ENCODE measurements at places on chromosomes 2 and 18.

- DNase-seq = no peak
These were observed 8.0 kb downstream of the SIX3 start for GRCh38 chr2:44949329-44950151.

GRCh38 chr2:34102339-34102738 is 503.2 kb upstream of the FAM98A start:
- no peak for DNase-seq

DNA sequence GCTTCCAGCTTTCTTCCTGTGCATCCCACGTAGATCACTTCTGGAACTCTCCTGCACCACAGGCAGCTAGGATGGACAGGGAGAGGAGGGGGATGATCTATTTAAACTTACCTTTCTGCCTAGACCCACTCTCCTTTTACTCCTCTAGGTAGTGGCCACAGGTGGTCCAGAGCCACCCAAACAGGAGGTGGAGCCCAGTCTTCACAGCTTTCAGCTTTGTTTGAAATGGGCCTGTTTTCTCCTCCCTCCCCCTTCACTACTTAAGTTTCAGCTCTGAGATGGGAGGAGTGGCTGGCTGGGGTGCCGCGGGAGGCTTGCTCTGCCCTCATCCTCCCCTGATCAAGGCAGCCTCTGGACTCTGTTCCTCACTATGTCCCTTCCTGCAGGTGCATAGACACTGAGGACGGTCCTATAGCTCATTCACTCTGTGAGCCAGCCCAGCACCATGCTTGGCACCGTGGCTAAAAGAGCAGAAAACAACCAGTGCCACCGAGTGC is 12.6 kb upstream of the CELF4 start:
- no peak for DNase-seq

DNA sequence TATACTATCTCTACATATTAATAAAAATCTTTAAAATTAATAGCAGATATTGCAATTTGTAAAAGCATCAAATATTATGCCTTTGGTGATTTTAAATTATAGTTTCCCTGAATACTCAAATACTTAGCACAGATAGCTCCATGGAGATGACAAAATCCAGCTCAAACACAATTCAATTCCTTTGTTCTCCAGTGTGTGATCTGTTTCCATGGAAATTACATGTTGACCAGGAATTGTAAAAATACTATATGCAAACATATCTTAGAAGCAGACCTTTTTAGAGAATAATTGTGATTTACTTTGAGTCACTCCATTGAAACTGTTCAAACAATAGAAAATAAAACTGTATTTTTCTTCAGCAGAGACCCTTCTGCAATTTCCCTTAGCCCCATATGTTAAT is 68.3 kb downstream of the FAM161A start:
- DNase-seq = no peak

DNA sequence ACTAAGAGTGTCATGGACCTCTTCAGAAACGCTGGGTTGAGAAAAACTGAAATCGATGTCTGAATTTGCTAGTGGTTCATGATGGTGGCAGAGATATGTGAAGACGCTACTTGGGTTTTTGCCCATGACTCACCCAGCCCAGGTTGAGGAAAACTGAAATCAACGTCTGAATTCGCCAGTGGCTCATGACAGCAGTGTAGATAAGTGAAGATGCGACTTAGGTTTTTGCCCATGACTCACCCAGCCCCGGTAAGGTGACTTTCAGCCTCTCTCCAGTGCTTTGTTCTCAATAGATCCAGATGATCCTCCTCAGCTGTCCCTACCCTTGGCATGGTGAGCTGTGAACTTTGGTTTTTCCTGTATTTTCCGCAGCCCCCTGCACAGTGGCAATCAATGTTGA is 105.3 kb upstream of the SIX3 start:
- DNase-seq = no peak

DNA sequence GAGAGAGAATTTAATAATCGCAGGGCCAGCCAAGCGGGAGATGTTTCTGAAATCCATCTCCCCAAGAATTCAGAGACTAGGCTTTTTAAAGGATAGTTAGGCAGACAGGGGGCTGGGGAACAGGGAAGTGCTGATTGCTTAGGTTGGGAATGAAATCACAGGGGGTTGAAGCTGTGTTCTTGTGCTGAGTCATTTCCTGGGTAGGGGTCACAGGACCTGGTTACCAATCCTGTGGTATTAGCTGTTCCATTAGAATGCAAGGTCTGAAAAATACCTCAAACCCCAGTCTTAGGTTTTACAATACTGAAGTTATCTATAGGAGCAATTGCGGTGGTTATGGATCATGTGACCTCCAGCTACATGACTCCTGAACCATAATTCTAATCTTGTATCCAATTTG is 4.6 kb downstream of the SP140 start:
- DNase-seq = no peak

- no peak for DNase-seq
These were observed 28.0 kb downstream of the EHBP1 start for GRCh38 chr2:62733546-62733945.

GRCh38 chr2:207777124-207777523 is 7.4 kb upstream of the FZD5 start:
- no peak for DNase-seq

DNA sequence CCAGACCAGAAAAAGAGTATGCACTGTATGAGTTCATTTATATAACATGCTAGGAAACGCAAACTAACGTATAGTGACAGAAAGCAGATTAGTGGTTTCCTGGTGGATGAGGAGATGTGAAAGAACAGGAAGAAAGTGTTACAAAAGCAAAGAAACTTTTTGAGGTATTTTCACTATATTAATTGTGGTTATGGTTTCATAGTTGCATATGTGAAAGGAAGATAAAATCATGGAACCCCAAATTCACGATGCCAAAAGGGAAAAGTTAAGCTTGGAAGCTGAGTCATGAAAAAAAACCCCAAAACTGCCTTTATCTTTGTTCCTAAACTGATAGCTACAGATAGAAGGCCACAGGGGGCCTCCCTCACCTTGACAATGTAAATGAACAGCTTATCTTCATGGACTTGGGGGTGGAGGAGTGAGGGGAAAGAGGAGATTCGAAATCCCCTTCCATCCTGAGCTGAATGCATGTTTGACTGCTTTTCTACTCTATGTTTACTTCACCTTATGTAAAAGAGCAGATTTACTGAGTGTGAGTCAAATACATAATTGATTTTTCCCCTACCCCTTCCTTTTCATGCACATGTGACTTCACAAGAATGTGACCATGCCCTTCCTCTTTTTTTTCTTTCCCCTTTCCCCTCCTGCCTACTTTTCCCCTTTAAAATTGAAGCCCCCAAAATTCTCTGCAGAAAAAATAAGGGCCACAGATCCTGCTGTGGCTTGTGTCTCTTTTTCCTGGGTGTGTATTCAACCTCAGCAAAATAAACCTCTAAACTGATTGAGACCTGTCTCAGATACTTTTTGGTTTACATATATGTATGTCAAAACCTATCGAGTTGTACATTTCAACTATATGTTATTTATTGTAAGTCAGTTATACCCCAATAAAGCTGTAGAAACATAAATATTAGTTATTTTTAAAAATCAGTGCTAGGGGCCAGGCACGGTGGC is 100.1 kb upstream of the TLK1 start:
- no peak for DNase-seq

- no peak for DNase-seq
These were observed 33.4 kb downstream of the TTR start for GRCh38 chr18:31624892-31625640.

GRCh38 chr2:143148757-143149156 is 19.5 kb downstream of the ARHGAP15 start:
- DNase-seq = no peak

GRCh38 chr2:8579485-8580085 is 102.3 kb upstream of the ID2 start:
- no peak for DNase-seq

DNA sequence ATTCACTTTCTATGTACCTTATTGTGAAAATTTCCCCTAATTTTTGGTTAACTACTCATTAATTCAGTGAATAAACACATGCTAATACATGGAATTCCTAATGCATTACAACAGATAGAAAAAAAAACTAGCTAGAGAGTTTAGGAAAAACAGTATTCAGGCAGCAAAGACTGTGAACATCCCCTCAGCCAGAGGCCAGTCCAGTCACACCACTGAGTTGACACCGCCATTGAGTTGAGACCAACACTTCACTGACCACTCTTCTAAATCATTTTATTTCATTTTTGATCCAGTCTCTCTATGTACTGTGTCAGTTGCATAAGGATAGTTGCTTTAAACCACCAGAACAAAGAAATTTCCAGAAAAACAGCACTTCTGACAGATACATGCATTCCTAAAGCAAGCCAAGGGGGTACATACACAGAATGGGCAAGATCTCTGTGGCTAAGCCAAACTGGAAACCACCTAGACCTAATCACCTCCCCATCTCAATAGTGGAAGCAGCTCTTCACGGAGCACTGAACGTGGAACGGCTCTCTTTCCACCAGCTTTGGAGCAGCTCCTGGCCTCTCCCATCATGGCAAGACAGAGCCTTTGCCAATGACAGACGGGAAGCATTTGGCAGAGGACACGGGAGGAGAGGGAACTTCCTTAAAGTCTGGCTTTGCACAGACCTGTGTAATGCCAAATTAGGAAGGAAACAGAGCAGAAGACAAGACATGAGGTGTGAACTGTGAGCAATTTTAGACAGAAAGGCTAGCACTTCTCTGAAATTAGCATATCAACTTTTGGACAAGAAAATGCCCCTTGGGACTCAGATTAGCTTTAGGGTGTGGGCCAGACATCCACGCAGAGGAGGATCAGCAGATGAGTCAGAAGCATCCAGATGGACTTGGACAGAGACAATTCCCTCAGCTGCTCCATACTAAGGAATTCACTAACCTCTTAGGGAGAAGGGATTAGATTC is 36.4 kb downstream of the CACNB4 start:
- no peak for DNase-seq

GRCh38 chr2:207167099-207167923 is 1.6 kb upstream of the KLF7 start:
- DNase-seq = no peak

DNA sequence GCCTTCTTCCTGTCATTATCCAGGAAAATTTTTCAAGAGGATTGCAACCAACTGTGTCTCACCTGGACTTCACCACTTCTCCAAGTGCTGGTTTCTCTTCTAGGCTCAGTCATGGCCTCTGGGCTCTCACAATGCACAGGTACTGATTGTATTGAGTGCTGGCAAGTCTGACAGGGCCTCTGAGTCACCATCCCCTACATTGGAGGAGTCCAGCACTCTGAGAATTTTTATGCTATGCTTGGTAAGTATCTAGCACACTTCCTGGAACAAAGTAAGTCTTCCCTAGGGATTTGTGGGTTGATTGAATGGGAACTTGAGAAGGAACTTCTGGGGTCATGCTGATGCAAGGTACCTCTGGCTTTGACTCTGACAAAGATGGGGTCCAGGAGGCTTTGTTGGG is 147.2 kb upstream of the CELF4 start:
- no peak for DNase-seq

GRCh38 chr2:71974846-71975245 is 172.8 kb downstream of the CYP26B1 start:
- no peak for DNase-seq

Measured in hypothalamus (tissue), 51 donors.